ENCODE measurements at places on chromosomes 6 and 20.

GRCh38 chr6:17987447-17987696 is at the start of gene KIF13A:
TSS of gene KIF13A (minus strand) at chr6:17987635. CDS start at chr6:17987463, 172 bp downstream.
- no peak for DNase-seq

GRCh38 chr6:28618898-28619555 is 93.3 kb downstream of the GPX5 start:
- DNase-seq = no peak

DNA sequence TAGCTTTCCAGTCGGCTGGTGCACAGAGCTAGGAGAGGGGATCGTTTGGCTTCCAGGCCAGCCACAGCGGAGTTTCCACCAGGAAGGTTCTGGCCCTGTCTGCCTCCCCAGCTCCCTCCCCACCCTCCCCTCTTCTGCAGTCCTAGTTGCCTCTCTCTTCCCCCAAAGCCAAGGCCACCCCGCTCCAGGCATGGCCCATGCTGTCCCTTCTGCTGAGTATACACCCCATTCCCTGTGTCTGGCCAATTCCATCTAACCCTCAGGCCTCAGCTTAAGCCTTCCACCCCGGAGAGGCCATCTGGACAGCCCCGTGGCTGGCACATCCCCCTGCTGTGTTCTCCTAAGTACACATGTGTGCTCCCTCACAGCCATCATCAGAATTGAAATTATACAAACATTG is 167.4 kb downstream of the CDH4 start:
- DNase-seq = no peak

DNA sequence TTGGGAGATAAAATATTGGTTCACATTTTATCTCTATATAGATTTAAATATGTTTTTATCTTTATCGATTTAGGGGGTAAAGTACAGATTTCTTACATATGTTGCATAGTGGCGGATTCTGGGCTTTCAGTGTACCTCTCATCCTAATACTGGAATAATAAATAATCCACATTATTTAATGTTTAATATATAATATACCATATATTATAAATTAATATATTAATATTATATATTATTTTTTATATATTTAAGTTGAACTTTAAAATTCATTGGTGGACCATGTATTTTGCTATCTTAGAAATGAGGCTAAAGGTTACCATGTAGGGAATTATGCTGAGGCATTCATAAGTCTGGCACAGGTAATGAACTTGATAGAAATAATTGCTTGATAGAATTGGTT is 89.6 kb upstream of the POPDC3 start:
- DNase-seq = no peak

GRCh38 chr20:5914859-5915258 is 35.5 kb downstream of the TRMT6 start:
- DNase-seq = no peak
